ENCODE measurements at places on chromosomes 7 and 10. TPM values are rescaled to one million over a fixed set of nuclear protein-coding genes. Genes with fewer than 3 reads are reported as not detected.

Gene KIF11
- total RNA-seq: 44.0 TPM

Gene RP9
- 36.1 TPM for total RNA-seq

Gene CPA4
- total RNA-seq: 12.3 TPM

Gene OPN4
- total RNA-seq: not detected

Gene C10orf53
- total RNA-seq: not detected

All from A549 treated with DMSO at 1 μM for 4 hours (cell line).